ENCODE measurements at places on chromosomes 11 and 22.
A peak's percentile ranks its signal among the peaks of the same experiment; 100 is the strongest.

GRCh38 chr11:124276081-124276480, 19.9 kb downstream of the OR8G5 start:
- DNase-seq, result no peak

GRCh38 chr11:9385327-9385899, 961 bp downstream of the IPO7 start:
- no peak for DNase-seq

DNA sequence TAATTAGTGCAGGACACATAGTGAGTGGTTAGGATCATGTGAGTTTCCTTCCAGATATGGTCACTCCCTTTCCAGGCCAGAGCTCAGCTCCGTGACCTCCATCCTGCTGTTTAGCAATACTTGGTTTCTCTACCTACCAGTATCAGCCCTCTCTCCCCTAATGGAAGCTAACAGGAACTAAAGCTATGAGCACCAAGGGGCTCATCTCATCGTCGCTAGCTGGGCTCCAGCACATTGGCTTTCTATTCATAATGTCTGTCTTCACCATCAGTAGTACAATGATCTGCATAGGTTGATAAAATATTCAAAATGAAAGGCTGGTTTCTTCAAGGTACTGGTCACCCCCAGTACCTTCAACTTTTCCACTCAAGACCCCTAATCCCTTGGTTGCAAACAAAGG, 2.4 kb upstream of the GALNT18 start:
- DNase-seq, result no peak

GRCh38 chr22:35450824-35451569, 51.1 kb downstream of the MCM5 start:
- DNase-seq, result no peak

GRCh38 chr11:65205602-65205967, 23.9 kb downstream of the CAPN1 start:
- DNase-seq, result no peak

- peak; percentile 93 for DNase-seq
Measured at GRCh38 chr11:27370374-27370773, 7.4 kb upstream of the CCDC34 start.

- DNase-seq, result no peak
Measured at GRCh38 chr11:86803136-86804045, 3.0 kb downstream of the PRSS23 start.

DNA sequence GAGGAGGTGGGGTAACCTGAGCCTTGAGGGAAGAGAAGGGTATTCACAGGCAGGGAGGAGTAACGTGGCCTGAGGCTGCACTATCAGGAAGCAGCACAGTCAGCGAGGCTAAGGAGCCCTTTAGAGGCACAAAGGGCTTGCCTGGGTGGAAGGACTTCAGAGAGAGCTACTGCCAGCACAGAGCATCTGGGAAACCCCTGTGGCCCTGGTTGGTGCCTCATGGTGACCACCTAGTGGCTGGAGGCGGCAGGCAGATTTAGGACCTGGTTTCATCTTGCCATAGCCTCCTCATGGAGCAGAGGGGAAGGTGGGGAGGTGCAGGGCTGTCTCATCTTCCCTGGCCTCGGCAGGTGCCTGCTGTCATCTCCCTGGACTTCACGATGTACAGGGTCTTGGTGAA, 64.5 kb downstream of the MPPED1 start:
- no peak for DNase-seq

DNA sequence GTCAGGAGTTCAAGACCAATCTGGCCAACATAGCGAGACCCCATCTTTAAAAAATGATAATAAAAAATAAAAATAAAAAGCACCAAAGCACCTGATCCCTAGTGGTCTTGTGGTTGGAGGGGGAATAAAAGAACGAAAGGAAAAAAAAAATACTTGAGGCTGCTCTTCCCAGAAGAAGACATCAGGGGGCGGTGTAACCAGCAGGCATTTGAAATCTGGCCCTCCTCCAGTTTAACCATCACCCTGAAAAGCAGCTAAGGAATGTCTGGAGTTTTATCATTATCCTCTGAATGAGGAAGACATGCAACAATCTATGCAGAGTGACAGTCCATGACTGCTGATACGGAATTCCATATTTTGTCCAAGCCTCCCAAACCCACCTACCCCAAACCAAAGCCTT, 5.6 kb upstream of the KCTD17 start:
- no peak for DNase-seq
